ENCODE measurements at places on chromosomes 5 and 9. TPM values are rescaled to one million over a fixed set of nuclear protein-coding genes. Genes with fewer than 3 reads are reported as not detected.

DNA sequence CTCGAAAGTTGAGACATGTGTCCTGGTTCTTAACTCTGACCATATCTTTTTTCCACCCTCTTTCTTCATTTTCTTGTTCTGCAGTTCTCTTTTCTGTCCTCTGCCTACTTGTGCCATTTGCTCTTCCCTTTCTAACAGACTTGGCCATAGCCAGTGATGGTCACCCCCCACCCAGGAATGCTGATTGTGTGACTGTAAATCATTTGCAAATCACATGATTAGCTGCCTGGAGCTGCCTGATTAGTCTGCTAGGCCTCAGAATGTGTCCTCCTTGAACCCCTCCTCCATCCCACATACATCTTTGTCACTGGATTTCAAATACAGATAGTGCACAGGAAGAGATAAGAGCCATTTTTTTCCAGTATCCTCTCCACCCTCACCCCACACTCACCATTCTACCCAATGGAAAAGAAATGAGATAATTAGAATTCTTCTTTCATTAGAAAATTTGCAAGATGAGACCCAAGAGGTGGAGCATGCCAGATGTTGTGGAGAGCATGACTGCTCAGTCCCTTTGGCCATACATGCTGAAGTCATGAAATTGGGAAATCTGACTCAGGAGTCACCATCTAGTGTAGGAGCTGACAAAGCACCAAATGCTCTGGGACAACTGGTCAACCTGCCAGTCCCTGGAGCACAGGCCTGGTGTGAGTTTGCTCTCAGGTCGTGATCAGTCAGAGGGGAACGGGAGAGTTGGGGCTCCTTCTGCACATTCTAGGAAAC lies 538.2 kb downstream of the CCDC171 start:
- DNase-seq, result no peak

DNA sequence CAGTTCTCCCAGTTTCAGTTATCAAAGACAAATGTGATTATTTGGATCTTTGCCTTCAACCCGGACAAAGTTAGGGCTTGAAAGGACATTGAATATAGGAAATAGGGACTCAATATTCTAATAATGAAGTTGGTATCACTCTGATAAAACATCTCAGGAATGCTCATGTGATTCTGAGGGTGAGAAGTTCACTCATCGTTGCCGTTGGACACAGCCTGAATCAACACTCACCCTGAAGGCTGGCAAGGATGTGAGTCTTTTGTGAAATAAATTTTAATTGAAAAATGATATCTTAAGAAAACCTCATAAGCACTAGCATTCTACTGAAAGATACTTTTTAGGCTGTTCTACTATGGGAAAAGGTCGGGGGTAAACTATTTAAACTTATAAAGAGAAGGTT lies 44.8 kb upstream of the C9orf72 start:
- DNase-seq, result no peak

GRCh38 chr5:43997647-43998272 lies 391.5 kb downstream of the FGF10 start:
- no peak for DNase-seq

GRCh38 chr5:115349001-115349817 lies 52.8 kb upstream of the CCDC112 start:
- DNase-seq, result no peak

GRCh38 chr5:149826574-149826973 lies 96.5 kb downstream of the PPARGC1B start:
- no peak for DNase-seq

The IPPK gene
- polyA plus RNA-seq, result 9.8 TPM

DNA sequence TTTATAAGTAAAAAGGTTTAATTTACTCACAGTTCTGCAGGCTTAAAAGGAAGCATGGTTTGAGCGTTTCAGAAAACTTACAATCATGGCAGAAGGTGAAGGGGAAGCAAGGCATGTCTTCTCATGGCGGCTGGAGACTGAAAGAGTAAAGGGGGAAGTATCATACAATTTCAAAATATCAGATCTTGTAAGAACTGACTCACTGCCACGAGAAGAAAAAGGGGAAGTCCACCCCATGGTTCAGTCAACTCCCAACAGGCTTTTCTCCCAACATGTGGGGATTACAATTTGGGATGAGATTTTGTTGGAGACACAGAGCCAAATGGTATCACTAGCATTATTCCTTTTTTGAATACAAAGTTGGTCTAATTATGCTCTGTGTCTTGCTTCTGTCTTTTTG lies 627.9 kb upstream of the ST8SIA4 start:
- no peak for DNase-seq

The KCNV2 gene
- not detected for polyA plus RNA-seq

The NR2F1 gene
- polyA plus RNA-seq, result not detected

The C9orf50 gene
- polyA plus RNA-seq, result not detected

DNA sequence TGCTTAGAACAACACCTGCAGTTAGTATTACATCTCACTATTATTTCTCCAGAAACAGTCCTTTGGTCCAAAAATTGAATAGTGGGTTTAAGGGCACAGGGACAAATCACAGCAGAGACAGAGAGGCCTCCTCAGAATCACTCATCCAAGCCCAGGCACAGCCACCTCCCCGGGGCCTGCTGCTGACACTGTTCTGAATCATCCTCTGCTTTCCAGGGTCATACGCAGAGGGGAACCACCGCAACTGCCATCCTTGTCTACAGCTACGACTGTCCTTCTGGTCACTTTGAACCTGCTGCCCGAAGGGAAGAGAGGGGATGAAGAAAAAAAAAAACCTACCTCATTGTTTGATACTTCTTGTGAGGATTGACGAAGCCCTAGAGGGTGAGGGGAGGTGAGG lies 35.3 kb upstream of the MAN2A1 start:
- no peak for DNase-seq

GRCh38 chr5:8525819-8526218 lies 656.9 kb downstream of the MTRR start:
- DNase-seq, result no peak

DNA sequence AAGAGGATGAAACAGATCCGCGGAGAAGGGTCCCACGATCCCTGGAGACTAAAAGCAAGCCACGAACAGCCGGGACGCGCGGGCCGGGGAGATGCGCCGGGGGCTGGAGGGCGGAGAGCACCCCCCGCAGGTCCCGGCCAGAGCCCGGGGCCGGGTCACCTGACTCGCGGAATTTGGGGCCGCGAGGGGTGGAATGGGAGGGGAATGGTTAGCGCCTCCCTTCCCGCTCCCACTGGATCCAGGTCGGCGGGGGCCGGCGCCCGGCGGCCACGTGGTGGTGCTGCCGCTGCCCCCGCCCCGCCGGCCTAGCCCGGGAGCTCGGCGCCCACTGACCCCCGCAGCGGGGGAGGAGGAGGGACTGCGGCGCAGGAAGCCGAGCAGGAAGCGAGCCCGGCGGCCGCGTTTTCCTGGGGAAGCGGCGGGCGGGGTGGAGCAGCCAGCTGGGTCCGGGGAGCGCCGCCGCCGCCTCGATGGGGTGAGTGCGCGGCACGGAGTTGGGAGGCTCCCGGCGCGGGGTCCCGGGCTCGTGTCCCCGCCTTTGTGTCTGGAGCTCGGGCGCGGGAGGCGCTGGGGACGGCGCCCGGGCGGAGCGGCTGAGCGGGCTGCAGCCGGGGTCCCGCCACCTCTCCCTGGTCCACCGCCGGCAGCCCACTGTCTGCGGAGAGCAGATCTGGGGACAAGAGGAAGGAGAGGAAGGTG lies at the start of gene RAI14:
Gene RAI14, plus strand, starts transcription at position 328 of the 699 bp plus-strand sequence. CDS start 30,592 bp downstream, outside the sequence.
- DNase-seq, result no peak

The ARL14EPL gene
- not detected for polyA plus RNA-seq

The PCDHA1 gene
- polyA plus RNA-seq, result not detected

The MRNIP gene
- 23.8 TPM for polyA plus RNA-seq

The CEL gene
- polyA plus RNA-seq, result not detected

DNA sequence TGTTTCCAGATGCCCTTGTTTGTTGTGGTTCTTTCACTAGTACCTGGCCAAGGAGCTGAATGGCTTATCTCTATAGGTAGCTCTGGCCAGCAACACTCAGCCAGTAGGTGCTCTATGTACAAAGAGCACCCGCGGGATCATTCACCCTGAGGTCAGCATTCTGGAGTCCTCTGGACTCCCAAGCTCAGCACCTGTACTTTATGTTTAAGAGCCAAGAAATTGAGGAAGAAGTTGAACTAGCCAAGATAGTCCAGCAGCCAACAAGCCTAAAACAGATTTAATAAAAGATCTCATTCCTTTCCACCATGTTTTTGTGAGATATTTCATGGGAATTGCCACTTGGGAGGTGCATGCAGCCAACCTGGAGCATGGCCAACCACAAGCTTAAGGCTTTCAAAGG lies 242.6 kb upstream of the PAPPA start:
- DNase-seq, result no peak

DNA sequence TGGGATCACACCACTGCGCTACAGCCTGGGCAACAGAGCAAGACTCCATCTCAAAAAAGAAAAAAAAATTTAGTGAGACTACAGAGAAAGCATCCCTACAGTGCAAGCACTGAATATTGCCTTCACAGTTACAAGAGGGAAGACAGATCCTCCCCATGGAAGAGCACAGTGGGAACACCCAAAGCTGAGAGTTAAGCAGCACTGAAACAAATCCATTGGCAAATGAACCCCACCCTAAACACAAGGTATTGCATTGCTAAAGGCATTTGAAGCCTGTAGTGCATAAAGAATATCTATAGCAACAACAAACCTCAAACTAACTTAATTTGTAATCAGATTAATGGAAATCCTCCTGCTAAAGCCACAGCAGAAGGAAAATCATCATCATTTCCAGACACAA lies 27.1 kb downstream of the HTR1A start:
- no peak for DNase-seq

GRCh38 chr5:56200971-56201666 lies 32.0 kb downstream of the ANKRD55 start:
- DNase-seq, result peak; percentile 28

- no peak for DNase-seq
Observed at GRCh38 chr5:59126708-59127573, 544.1 kb downstream of the RAB3C start.

The CMYA5 gene
- 0.08 TPM for polyA plus RNA-seq
